ENCODE measurements at places on chromosomes 12 and 14.

DNA sequence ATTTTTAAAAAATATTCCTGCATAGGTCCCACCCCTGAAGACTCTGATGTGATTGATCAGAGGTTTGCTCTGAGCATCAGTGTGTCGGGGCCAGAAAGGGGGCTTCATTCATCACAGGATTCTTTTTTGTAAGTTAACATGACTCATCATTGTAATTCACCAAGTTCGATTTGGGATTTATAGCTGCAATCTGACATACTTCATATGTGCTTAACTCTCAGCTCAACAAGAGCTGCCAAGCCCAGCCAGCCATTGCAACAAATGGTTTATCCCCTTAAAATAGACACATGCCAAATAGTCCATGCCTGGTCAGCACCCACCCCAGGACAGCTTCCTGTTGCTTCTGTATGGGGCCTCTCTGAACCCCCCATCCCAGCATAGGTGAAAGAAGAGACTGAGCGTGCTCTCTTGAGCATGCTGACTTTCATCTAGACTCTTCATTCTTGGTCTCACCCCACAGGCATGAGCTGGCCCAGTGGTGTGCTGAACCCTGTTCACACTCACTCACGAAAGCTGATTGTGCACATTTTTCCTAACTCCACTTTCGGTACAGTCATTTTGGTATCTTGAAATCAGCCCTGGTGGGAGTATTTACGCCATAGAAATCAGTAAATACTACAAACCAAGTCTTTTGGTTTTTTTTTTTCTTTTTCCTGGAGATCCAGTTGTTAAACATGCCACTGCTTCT lies 101.4 kb downstream of the STAB2 start:
- no peak for DNase-seq

DNA sequence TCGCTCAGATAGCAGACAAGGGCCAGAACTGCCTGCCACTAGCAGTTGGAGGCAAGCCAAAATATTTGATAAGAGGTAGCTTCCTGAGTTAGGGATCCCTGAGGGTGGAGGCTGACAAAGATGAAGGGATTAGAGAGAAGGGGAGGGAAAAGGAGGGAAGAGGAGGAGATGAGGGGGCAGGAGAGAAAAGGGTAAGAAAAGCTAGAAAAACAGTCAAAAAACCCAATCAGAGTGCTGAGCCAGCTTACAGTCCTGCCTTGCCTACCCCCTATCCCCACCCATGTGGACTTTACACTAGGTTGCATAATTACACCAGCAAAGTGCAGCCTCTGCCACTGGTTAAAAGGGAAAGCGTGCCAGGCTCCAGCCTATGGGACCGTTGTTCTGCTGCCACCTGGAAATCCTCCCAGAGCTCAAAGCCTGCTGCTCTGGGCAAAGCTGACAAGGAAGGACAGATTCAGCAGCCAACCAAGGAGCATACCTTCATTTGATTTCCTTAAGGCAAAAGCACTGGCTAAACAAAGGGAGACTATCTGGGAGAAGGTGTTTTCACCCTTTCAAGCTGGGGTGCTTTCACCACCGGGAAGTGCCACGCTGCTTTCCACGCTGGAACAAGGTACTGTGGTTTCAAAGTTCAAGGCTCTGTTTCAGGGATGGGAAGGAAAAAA lies 3.8 kb upstream of the NUMB start:
- DNase-seq: no peak

GRCh38 chr12:89305373-89305772 lies 46.9 kb downstream of the DUSP6 start:
- DNase-seq: no peak

DNA sequence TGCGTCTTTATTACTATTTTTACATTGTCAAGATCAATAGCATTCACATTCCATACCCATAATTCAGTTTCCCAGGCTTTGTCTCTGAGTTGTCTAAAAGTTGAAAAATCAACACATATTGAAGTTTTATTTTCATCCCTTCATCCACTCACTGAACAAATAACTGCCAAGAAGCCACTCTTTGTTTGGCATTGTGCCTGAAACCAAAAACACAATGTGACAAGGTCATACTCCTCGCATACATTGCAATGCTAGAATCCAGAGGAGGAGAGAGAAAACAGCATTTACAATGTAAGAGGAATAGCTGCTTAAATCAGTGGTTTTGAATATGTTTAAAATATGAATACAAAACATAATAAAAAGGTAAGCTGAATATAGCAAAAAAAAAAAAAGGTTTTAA lies 71.8 kb downstream of the CCDC60 start:
- DNase-seq: no peak

- DNase-seq: no peak
These were observed 75.1 kb upstream of the ST8SIA1 start for GRCh38 chr12:22409377-22410164.

GRCh38 chr14:34052658-34053014 lies 101.8 kb upstream of the EGLN3 start:
- DNase-seq: peak; percentile 72

- peak; percentile 52 for DNase-seq
These were observed 427.5 kb downstream of the SNAPC1 start for GRCh38 chr14:62189698-62190097.

- DNase-seq: no peak
These were observed 33.8 kb upstream of the VWF start for GRCh38 chr12:6158255-6158654.

DNA sequence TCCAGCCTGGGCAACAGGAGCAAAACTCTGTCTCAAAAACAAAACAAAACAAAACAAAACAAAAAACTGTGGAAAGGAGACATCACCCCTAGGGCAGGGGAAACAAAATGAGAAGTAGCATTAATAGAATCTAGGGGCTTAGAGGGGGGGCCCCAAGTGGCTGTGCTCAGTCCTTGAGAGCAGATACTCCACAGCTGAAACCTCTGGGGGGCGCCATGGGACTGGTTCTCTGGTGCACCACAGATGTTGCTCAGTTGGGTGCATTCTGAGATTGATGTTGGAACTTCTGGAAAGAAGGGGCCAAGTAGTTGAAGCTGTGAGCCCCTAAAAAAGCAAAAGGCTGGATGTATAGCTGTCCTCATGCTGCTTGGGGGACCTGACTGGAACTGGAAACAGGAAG lies 11.8 kb upstream of the SYNE2 start:
- peak; percentile 20 for DNase-seq

- no peak for DNase-seq
These were observed 13.9 kb downstream of the PPP1R36 start for GRCh38 chr14:64563696-64564095.

GRCh38 chr12:132285991-132286681 lies 43.3 kb downstream of the GALNT9 start:
- peak; percentile 24 for DNase-seq

- no peak for DNase-seq
These were observed 11.3 kb downstream of the ASB8 start for GRCh38 chr12:48145981-48146380.

DNA sequence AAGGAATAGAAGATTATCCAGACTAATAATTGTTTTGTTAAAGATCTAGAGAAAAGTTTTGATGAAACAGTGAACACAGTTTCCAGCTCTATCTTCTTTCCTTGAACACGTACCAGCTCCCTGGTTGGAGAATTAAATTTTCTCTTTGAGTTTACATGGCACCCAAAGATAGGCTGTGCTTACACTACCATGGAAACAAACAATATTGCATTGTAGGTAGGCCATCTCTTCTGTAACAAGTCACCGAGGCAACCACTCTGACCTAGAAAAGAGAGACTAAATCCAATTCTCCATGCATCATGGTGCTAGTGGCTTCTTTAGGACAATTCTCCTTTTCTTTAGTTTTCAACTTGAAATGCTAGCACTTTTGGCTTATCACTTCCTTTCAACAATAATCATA lies 9.9 kb downstream of the BMAL2 start:
- DNase-seq: peak; percentile 22

- no peak for DNase-seq
These were observed 59.3 kb downstream of the ABCC9 start for GRCh38 chr12:21881965-21882364.

DNA sequence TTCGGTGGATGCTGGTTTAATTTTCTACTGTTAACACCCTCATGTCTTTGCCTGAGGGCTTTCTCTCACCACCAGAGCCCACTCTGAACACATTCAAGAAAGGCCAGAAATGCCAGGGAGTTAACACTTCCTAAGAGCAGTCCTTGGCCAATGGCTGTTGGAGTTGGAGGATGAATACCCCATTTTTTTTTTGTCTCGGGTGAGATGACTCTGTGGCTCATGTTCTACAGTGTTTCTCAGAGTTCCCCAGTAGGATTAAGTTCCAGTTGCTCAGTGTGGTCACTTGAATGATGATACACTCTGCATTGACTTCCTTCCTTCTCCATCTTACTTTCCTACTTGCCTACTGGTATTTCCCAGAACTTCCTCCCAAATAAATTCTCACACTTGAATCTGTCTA lies 65.8 kb downstream of the FOS start:
- no peak for DNase-seq

DNA sequence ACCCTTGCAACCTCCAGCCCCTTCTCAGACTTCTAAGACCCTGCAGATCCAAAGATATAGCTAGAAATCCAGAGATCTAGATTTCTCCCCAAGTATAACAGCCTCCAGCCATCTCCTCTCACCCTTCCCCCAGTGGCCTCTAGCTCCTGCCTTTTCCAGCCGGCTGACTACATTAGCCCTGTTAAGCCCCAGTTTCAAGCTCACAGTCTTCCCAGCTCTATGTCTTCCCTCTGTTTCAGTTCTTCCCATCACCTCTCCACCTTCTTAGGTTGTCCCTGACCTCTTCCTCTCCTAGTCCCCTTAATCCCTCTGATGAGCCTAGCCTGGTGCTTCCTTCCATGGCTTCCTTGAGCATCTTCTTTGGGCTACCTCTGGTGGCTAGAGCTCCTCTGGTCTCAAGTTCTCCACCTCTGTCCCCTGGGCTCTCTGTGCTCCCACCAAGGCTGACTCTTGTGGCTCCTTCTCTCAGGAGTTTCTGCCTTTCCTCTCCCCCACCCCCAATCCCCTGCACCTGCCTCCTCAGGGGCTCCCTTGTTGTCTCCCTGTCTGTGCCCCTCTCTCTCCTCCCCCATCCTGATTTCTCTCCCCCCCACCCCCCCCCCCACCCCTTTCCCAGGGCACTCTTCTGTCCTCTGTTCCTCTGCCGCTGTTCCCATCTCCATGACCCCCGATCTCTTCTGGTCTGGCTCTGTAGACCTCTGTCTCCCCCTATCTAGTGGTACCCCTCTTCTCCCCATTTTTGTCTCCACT lies 816 bp upstream of the GDF11 start:
- DNase-seq: no peak

DNA sequence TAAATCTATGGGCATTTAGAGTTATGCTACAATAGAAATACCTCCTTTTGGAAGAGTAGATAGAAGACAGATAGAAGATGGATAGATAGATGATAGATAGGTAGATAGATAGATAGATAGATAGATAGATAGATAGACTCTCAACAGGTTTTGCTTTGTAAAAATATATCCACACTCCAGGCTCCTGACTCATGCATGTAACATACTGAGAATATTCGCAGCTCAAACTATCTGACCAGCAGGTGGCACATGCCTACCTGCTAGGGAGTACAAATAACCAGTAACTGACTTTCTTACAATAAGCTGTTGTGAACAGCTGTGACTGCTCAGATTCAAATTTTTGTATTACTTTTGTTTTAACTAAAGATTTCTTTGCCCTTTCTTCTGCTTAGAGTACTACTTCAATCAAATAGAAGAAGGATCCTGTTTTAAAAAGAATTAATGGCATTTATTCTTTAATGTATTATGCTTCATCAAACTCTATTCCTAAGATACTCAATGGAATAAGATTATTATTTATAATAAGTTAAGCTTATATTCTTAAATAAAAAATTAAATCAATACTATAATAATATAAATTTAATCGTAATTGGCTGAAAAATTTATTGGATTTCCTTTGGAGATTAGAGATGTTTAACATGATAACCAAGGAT lies 15.8 kb upstream of the CPNE8 start:
- DNase-seq: peak; percentile 24

GRCh38 chr12:56107242-56107641 lies 2.9 kb downstream of the PA2G4 start:
- DNase-seq: no peak

GRCh38 chr12:4447151-4447550 lies 1.5 kb upstream of the FGF6 start:
- no peak for DNase-seq

GRCh38 chr14:50037240-50037639 lies 79.1 kb downstream of the VCPKMT start:
- no peak for DNase-seq

DNA sequence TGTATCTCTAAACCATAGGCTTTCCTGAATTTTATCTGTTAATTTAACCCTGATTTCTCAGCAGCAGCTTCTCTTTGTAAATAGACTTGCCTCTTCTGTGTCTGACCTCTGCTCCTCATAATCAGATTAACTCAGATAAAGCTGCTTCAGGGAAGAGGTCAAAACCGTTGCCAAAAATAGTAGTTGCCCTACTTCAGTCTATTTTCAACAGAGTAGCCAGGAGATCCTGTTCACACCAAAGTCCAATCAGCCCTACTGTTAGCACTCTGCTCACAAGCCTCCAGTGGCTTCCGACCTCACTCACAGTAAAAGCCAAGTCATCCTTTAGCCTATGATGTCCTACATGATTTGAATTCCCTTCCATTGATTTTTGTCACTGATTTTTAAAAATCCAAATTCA lies 258.4 kb downstream of the PPFIA2 start:
- DNase-seq: no peak

DNA sequence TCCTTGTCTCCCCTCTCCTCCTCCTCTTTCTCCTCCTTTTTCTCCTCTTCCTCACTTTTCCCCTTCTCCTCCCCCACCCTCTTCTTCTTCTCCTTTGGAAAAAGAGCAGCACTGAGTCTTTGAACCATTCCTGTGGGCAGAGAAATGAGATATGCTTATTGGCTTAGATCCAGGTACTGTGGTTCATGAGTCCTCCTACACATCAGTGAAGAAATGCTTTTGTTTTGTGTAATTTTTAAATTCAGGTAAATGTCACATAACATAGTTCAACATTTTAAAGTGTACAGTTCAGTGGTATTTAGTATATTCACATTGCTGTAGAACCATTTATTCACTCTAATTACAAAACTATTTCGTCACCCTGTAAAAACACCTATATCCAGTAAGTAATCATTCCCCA lies 402.1 kb downstream of the AACS start:
- DNase-seq: no peak

GRCh38 chr14:103688906-103689902 lies 26.0 kb downstream of the XRCC3 start:
- DNase-seq: peak; percentile 75

DNA sequence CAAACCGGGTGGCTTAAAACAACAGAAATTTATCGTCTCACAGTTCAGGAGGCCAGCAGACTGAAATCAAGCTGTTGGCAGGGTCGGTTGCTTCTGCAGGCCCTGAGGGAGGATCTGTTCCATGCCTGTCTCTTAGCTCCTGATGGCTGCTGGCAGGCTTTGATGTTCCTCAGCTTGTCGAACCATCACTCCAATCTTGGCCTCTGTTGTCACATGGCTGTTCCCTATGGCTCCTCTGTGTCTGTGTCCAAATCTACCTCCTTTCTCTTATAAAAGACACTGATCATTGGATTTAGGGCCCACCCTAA lies 14.0 kb downstream of the NFATC4 start:
- DNase-seq: no peak
